Stimulated activated CD4-positive, alpha-beta T cell treated with anti-CD3 and anti-CD28 coated beads, Interleukin-1b, Interleukin-23, amount 100 ng/mL, for 1 hour (primary cell): ENCODE measurements at places on chromosomes 5 and 9.

DNA sequence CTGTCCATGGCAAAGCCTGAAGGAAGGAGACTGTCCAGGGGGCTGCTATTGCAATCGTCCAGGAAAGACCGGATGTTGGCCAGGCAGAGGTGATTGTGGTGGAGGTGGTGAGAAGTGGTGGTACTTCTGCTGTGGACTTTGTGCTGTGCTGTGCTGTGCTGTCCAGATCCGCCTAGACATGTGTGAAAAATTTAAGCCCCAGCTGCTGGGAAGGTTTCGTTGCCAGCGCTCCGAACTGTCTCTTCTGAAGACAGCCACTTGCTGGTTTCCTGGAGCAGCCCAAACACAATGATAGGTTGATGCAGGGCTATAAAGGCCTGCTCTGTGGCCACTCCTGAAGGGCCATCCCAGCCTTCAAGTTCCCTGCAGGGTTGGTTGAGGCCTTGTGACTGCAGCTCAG, 223.0 kb upstream of the MPDZ start:
- DNase-seq, result no peak

DNA sequence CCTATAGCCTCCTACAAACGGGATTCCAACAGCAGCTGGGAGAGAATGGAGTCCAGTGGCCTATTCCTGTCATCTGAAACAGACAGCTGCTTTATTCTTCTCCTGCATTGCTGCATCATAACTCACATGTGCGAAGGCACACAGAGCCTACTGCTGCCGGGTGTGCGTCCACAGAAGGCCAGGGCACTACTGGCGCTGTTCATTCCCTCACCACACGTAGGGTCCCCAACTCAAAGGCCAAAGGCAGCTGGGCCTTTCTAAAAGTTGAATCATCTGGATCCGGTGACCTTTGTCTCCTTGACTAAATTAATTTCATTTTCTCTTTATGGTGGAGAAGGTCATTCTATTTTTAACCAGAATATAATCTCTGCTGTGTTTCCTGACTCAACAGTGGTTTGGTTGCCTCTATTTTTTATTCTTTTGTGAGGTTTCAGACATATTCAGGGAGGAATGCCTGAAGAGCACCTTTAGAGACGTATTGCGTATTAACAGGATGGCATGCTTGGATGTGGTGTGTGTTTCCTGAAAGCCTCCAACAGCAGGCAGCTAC, 10.8 kb upstream of the SPATA24 start:
- no peak for DNase-seq

GRCh38 chr5:132417889-132418485, 48.5 kb downstream of the SLC22A5 start:
- no peak for DNase-seq

DNA sequence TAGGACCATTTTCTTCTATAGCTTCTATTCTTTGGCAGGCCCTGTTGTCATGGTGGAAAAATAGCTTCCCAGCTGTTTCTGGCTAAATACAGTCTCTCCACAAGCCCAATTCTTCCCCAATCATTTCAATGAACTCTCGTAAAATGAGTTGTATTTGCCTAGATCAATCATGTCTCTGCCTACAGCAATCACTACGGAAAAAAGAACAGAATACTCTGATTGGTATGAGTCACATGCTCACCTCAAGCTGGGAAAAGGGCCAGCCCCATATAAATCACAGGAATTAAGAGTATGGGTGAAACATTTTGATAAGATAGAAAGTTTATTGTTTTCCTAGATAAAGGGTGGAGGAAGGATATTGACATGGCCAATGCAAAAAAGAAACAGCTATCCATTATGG, 711.4 kb downstream of the EFNA5 start:
- no peak for DNase-seq

DNA sequence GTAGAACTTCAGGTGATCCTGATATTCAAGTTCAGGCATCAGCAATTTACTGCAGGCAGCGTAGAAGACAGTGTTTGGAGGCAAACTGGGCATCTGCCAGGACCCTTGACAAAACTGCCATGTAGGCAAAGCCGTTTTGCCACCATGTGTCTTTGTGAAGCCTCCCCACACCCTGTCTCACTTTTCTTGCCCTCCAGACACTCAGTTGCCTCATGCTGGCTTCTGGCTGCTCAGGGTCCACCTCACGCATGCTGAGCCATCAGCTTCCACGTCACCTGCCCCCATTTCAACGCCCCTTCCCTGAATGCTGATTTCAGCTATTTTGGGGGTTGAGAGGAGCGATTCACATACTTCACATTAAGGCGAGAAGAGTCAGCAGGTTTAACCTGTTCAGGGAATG, 165.2 kb upstream of the KLF9 start:
- no peak for DNase-seq

- DNase-seq, result no peak
These were observed 38.0 kb downstream of the GADD45G start for GRCh38 chr9:89642789-89643188.

DNA sequence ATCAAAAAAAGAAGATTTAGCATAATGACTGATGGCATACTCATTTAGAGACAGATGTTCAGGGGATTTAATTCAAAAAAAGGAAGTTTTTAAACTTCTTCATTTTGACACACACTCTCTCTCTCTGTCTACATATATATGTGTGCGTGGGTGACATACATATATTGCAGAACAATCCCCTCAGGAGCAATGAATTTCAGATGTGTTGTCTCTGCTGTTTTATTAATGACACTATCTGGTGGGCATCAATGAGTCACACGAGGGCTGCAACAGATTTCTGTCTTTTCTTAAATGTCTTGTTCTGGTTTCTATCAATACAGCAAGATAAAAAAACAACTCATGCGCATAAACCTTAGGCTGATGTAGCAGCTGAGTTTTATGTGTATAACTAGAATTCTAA, 123.5 kb upstream of the SLCO6A1 start:
- DNase-seq, result no peak

GRCh38 chr5:640461-641330, 28.6 kb downstream of the CEP72 start:
- no peak for DNase-seq

GRCh38 chr9:32161720-32162119, 222.7 kb upstream of the ACO1 start:
- DNase-seq, result no peak

DNA sequence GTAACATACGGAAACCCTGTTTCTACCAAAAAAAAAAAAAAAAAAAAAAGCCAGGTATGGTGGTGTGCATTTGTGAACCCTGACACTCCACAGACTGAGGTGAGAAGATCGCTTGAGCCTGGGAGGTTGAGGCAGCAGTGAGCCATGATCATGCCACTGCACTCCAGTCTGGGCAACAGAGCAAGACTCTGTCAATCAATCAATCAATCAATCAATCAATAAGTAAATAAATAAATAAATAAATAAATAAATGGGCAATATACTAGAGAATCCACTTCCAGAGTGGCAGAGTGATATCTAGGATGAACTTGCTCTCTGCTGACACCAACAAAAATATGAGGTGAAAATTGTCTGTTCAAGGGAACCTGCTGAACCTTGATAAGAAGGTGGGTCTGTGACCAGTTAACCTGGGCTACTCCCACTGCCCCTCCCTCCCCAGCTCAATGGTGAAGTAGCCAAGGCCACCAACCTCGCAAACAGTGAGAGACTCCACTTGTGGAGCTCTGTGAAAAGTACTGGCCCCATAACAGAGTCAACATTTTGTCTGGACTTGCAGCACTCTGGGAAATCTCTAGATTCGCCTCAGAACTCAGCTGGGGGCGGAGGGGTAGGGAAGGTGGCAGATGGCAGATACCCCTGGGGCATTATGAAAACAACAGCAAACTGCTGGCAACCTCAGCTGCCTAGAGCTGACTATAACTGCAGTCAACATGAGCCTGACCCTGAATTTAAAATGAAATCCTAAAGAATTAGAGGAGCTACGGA, 163.7 kb downstream of the ROR2 start:
- DNase-seq, result no peak

DNA sequence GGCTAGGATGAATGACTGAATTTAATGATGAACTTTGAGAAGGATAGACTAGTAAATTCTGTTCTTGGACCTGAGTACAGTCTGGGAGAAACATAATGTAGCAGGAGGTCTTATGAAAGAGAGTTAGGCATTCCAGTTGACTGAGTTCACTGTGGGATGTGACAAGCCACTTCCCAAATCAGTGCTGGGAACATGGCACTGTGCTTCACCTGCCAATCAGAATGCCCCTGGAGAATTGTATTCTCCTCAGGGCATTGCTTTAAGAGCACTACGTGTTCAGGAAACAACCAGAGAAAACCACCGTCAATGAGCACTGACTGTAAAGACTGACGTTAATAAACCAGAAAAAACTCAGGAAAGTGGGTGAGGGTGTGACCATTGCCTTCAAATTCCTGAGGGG, 1.2 kb downstream of the CCDC107 start:
- no peak for DNase-seq

DNA sequence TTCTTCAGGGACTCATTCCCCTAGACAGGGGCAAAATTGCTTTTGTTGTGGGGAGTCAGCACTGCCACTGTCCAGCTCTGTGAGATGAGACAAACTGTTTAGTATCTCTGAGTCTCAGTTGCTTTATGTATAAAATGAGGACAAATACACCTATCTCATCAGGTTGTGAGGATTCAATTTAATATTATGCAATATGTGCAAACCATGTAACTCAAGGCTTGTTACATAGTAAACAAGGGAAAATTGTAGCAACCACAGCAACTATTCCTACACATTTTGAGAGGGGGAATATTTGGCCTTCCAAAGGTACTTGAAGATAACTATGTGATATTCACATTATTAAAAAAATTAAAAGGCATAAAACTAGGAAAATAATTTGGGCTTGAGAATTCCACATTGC, 411.9 kb upstream of the SLC30A5 start:
- DNase-seq, result no peak

DNA sequence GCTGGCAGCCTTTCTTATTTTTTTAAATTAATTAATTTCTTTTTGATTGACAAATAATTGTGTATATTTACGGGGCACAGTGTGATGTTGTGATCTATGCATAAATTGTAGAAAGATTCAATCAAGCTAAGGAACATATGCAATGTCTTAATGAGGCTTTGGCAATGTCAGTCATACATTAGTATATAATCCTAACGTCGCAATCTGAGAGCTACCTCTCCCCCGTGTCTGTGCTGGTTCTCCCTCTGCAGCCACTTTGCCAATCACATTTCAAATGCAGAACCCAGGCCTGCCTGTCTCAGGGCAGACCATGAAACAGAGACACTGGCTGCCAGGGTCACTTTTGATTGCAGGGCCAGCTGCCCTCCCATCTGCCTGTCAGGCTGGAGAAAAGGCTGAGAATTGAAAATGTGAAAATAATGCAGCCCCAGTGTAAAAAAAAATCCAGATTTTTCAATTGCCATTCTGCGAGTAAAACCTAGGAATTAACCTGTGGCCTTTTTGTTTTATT, 56.3 kb downstream of the SLC24A2 start:
- DNase-seq, result no peak

- DNase-seq, result no peak
These were observed 85.5 kb downstream of the ANXA1 start for GRCh38 chr9:73237140-73237539.

DNA sequence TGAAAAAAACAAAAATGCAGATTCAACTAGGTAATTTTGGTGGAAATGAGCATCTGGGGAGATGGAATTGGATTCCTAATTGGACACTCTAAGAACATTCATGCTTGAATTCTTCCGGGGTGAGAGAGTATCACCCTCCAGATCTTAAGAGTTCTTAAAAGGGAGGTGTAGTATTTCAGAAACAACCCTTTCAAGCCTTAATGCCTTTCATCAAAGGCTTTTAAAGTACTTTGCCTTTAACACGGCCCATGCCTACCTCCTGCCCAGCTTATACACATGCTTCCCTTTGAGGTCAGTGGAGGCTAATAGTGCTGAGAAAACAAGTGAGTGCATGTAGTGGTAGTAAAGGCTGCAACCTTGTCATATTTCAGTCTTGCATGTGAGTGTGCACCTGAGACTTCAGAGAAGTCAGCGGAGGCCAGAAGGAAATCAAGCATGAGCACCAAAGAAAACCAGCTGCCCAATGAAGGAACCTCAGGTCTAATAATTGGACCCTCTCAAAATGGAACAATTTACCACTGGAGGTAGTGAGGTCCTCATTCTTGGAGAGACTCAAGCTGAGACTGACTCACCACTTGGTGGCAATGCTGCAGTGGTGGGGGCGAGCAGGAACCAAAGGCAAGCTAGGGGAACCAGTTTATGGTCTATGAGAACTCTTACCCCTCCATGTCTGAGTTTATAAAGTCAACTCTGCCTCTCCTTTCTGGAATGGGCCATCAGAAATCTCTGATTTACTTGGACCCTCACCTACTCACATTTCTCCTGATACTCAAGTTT, 98.4 kb upstream of the GDNF start:
- no peak for DNase-seq

DNA sequence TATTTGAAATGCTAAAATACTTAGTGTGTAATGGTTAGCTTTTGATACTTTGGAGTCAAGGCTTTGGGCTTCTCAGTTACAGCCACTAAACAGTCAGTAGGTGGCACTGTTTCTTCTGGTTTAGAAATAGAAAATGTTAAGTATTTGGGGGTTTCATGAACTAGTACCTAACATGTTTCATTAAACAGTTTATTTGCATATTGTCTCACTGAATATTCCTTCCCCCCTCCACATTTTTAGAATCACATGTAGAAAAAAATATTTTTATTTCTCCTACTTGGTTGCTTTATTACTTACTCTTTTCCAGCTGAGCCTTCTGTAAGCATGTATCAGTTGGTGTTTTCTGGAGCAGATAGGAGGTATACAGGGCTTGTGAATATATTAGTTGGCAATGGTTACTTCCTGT, 48.0 kb downstream of the IPO11 start:
- no peak for DNase-seq

GRCh38 chr9:84759300-84759750, 89.8 kb downstream of the NTRK2 start:
- no peak for DNase-seq

DNA sequence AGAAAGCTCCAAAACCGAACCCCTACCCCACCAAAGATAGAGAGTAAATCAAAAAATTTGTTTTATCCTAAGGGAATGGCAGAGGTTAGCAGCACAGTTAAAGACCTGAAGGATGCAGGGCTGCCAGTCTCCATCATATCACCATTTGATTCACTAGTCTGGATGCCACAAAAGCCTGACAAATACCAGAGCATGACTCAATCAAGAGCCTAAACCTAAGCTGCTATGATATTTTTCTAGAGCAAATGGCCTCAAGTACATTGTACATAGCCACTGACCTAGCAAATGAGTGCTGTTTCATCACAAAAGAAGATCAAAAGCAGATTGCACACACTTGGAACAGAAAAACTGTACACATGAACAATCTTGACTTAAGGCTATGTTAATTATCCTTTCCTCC, 48.0 kb downstream of the DPYSL3 start:
- no peak for DNase-seq

GRCh38 chr5:2912741-2913140, 161.3 kb upstream of the IRX2 start:
- no peak for DNase-seq

DNA sequence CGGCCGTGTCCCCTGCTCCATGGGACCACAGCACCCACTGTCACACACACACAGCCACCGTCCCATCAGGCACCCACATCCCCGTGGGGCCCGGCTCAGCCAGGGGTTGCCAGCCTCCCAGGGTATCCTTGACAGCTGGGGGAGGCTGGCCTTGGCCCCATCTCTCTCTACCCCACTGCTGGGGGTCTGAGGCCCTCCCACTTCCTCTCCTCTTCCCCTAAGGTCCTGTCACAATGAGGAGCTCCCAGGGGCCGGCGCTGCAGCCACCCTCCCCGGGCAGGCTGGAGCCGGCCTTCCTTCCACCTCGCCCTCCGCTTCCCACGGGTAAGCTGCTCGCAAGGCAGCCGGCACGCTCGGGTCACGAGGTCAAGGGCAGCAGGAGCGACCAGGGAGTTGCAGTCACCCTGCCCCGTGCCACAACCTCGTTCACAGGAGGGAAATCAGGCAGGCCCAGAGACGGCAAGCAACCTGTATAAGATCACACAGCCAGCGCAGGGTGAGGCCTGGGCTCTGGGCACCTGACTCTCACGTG, 38.6 kb upstream of the NOTCH1 start:
- DNase-seq, result no peak
